ENCODE measurements at places on chromosomes 11 and 22.
A peak's percentile ranks its signal among the peaks of the same experiment; 100 is the strongest.

DNA sequence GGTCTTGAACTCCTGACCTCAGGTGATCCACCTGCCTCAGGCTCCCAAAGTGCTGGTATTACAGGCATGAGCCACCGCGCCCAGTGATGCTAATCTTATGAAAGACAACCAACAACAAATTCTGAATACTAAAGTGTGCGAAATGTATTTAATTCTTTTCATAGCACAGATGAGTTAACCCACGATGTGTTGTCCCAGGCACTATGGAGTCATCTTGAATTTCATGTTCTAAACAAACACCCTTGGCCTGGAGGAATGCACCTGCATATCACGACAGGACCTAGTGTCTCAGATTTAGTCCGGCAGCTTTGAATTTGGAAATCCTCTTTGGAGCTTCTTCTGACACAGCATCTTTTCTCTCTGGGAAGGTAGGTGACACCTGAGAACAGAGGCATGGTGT, 16.2 kb upstream of the VPREB1 start:
- DNase-seq: no peak

DNA sequence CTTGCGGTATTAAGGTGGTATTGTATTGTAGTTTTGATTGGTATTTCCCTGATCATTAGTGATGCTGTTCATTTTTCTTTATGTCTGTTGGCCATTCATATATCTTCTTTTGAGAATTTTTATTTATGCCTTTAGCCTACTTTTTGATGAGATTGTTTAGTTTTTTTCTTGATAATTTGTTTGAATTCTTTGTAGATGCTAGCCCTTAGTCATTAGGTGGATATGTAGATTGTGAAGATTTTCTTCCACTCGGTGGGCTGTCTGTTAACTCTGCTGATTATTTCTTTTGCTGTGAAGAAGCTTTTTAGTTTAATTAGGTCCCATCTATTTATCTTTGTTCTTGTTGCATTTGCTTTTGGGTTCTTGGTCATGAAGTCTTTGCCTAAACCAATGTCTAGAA, 115.4 kb downstream of the VPREB1 start:
- no peak for DNase-seq

GRCh38 chr11:832529-833113, at the start of gene CD151:
Gene CD151, plus strand, starts transcription at chr11:832952. Its CDS starts 3,118 bp downstream, at chr11:836070.
- DNase-seq: no peak

DNA sequence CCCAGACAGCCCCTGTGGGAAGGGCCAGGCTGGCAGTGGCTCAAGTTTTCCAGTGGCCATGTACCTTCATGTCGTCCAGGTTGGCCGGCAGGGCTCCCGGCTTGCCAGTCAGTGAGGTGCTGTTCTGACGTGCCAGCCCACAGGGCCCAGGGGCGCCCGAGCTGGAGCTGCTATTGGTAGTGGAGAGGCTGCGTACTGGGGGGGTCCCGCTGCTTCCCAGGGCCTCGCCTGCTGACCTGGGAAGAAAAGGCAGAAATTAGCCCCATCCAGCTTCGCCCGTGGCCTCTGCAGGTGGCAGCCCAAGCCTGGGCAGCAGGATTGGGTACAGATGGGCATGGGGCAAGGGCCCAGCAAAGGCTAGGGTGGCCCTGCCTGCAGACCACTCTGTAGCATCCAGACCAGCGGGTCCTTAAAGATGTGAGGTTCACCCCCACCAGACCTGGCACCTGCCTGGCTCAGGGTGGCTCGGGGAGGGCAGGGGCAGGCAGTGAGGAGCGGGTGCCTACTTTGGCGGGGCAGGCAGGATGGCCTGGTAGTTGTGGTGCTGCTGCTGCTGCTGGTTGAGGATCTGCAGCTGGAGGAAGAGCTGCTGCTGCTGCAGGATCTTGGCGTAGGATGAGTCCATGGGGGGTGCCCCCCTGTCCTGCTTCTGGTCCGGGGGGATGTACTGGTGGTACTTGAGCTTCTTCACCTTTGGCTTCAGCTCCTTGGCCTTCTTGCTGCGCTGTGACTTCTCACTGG, 50.1 kb downstream of the SGSM3 start:
- no peak for DNase-seq

GRCh38 chr11:12810568-12810894, 136.3 kb downstream of the TEAD1 start:
- DNase-seq: no peak

DNA sequence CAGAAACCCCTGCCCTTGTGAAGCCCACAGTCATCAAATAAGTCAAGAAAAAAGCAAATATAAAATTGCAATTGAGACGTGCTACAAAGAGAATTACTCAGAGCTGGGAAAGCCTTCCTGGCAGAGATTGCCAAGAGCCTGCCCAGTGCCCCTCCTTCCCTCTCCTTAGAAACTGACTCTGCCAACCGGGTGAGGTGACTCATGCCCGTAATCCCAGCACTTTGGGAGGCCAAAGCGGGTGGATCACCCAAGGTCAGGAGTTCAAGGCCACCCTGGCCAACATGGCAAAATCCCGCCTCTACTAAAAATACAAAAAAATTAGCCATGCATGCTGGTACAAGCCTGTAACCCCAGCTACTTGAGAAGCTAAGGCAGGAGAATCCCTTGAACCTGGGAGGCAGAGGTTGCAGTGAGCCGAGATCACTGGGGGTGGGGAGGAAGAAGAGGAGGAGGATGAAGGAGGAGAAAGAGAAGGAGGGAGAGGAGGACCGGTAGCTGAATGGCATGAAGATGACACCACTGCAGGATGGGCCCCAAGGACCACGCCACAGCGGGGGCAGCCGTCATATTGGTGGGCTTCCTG, 76.1 kb upstream of the RTL6 start:
- no peak for DNase-seq

DNA sequence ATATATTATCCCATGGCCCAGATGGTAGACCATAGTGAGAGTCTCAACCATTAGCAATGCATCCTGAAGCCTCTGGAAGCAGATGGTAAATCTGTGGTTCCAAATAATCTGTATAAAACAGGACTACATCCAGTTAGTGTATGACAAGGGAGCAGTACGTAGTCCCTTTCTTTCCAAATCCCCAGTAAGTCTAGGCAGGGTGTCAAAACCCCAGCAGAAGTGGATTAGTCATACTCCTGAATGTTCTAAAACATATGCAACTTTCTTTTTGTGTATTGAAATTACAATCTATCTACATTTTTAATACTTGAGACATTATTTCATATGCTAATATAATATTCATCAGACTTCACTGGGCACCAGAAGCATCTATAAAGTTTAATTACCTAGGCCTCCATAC, 295.1 kb upstream of the ANO5 start:
- DNase-seq: no peak

- no peak for DNase-seq
Observed at GRCh38 chr11:62959422-62959980, 25.3 kb downstream of the SLC22A6 start.

GRCh38 chr11:31871310-31872075, 60.4 kb upstream of the PAX6 start:
- DNase-seq: no peak

DNA sequence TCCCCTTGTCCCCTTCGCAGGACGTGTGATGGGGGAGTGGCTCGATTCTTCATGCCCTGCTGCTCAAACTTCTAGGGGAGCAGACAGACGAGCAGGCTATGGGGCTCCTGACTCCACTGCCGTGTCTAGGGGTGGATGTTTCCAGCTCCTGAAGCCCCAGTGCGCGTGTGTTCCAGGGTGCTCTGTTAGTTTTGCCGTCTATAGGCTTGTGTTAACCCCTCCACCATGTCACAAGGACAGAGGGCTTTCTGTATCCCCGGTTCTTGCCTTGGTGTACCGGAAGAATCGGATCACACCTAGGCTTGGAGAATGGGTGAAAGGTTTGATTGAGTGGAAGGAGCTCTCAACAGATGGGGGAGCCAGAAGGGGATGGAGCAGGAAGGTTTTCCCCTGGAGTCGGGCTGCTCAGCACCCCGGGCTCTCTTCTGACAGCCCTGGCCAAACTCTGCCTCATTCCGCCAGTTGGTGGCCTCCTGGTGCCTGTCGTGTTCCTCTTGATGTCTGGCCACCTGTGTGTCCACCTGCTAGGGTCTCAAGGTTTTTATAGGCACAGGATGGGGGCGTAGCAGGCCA, 810.7 kb downstream of the BRD1 start:
- no peak for DNase-seq

- peak; percentile 73 for DNase-seq
Observed at GRCh38 chr11:72781313-72782080, 12.3 kb downstream of the STARD10 start.

Data from naive thymus-derived CD8-positive, alpha-beta T cell (primary cell).